ENCODE measurements at places on chromosomes 1 and 21. TPM values are rescaled to one million over a fixed set of nuclear protein-coding genes. Genes with fewer than 3 reads are reported as not detected.

Gene SYNC
- 103 TPM for total RNA-seq

Gene TMEM52
- total RNA-seq = 0.28 TPM

Gene PALMD
- total RNA-seq = 1.1 TPM

Gene FBXO2
- total RNA-seq = 0.56 TPM

Gene NCMAP
- total RNA-seq = not detected

Gene CDC20
- 78.0 TPM for total RNA-seq

Gene COL11A1
- total RNA-seq = 10.0 TPM

Gene ACTL8
- 0.28 TPM for total RNA-seq

Measured in IMR-90 (cell line).